Stimulated activated CD4-positive, alpha-beta T cell treated with anti-CD3 and anti-CD28 coated beads, Interleukin-15, amount 100 ng/mL, for 1 hour (primary cell): ENCODE measurements at places on chromosomes 1 and 21.

- DNase-seq: no peak
Observed at GRCh38 chr1:29807689-29808088, 571.4 kb downstream of the PTPRU start.

- DNase-seq: no peak
Observed at GRCh38 chr1:32830092-32830852, 12.8 kb downstream of the S100PBP start.

- DNase-seq: no peak
Observed at GRCh38 chr1:172429331-172430127, 9.0 kb downstream of the C1orf105 start.

DNA sequence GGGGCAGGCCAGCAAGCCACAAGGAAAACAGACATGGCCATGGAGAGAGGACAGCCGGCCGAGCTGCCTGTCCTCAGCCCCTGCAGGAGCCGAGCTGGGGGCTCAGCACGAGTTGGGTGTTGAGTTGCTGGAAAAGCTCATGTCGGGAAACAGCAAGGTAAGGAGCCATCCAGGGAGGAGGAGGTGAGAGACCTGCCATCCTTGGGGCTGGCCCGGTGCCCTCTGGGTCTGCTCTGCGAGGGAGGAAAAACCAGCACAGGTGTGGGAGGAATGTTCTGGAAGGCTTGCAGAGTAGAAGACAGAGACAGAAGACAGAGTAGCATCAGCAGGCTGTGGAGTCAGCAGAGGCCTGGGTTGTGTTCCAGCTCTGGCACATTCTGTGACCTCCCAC, 548.8 kb downstream of the PTPRU start:
- no peak for DNase-seq

GRCh38 chr1:46278807-46279206, 24.6 kb downstream of the LRRC41 start:
- no peak for DNase-seq

DNA sequence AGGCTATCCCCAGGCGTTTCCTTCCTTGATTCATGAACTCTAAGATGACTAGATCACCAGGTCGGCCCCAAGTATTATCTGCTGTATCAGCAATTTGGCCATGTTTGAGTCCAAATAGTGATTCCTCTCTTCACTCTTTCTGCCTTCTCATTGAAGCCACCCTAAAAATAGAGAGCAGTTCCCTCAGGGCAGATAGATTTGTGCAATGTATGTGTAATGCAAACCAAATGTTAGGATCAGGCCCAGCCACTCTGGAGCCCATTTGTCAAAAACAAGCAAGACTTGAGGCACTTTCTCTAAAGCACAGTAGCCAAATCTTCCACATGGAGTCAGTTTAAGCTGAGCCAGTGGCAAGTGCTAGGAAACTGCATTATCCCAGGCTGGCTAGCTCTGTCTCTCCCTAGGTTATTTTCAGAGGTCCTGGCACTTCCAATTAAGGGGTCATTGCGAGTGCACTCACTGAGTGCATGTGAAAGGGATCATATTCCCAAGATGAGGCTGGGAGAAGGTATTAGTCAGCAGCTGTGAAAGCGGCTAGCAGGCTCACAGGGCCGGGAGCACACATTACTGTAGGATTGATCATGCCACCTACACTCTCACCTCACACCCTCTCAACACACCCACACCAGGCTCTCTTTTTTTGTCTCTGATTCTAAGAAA, 97.9 kb upstream of the RAB3GAP2 start:
- no peak for DNase-seq

DNA sequence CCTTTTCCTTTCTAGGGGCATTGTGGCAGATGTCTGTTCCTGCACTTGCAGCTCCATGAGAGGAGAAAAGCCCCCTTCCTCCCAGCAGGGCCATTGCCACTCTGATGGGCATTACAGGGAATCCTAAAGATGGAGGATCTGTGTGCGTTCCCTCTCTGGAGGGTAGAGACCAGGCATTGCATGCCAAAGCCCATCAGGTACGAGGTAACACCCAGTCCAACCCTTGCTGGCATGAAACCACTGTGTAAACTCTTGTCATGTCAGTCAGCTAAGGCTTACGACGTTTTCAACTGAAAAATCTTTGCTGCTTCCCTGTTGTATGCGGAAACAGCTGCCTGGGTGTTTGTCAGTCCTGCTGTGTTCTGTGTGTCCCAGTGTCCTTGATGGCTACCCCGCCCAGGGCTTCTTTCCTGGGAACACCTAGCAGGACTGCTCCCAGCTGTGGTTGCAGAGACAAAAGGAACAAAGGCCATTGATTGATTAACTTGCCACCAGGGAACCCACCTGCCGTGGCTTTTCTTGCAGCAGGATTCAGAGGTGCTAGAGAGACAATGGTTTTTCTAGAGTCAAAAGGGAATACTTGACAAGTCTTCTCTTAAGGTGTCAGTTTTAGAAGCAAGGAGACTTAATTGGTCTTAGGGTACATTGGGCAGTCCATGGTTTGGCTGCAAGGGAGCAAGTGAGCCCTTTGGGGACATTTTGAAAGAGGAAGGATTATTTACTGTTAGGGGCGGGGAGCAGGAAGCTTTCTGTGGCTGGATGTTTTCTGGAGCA, 24.6 kb downstream of the B3GALT5 start:
- DNase-seq: no peak

GRCh38 chr1:167165948-167166689, 54.6 kb upstream of the POU2F1 start:
- no peak for DNase-seq

DNA sequence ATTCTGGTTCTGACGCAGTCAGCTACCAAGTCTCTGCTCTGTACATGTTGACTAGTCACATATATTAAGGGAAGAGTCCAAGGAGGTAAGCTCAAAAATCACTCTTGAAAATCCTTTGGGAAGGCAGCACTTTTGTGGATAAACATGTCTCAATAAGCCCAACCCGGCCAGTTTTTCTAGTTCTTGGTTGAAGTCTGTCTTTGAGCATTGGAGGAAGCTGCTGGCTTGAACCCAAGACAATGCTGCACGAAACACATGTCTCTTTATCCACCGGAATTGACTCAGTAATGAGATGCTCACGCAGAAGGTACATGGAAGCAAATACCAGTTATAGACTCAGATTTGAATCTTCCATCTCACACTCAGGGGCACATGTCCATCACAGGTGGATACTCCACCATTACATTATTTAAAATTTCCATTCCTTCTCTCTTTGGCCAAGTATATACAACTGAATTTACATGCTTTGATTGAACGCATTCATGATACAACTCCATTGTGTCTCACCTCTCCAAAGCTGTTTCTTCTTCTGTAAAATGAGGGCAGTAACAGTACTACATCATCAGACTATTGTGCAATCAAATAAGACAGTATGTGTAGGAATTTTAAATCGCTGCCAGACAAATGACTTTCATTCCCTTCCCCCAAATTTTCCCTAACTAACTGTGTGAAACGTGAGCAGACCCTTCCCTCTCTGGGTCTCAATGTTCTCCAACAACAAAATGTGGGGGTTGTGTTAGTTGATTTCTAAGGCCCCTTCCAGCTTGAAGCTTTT, 9.6 kb upstream of the GUCA2A start:
- no peak for DNase-seq

- DNase-seq: no peak
Observed at GRCh38 chr21:43956670-43957035, 55.5 kb upstream of the TRAPPC10 start.

DNA sequence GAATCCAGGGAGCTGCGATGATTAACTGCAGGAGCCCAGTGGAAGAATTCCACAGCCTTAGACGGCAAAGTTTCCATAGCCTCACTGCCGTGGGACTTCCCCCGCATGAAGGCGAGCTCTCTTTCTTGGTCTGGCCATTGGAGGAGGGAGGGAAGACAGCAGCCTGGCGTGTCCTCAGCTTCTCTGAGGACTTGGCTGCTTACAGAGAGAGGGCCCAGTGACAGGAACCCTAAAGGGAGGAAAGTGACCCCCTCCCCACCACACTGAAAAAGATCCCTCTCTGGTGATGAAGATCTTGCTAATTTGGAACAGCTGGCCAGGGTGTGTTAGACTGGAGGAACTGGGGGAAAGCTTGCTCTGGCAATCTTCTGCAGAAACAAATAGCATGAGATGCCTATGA, 41.0 kb downstream of the ATP2B4 start:
- no peak for DNase-seq
